ENCODE measurements at places on chromosomes 7 and 10. TPM values are rescaled to one million over a fixed set of nuclear protein-coding genes. Genes with fewer than 3 reads are reported as not detected.

- no peak for DNase-seq
Observed at GRCh38 chr7:37076668-37077067, 352.4 kb upstream of the AOAH start.

GRCh38 chr7:1823376-1824150 is 153.5 kb downstream of the ELFN1 start:
- DNase-seq: no peak

GRCh38 chr10:62196528-62196927 is 72.1 kb downstream of the RTKN2 start:
- no peak for DNase-seq

Gene WNT8B
- polyA plus RNA-seq: not detected

GRCh38 chr10:78769526-78769925 is 299.2 kb upstream of the ZMIZ1 start:
- DNase-seq: no peak

GRCh38 chr7:157056957-157057902 is 46.8 kb upstream of the MNX1 start:
- DNase-seq: no peak

DNA sequence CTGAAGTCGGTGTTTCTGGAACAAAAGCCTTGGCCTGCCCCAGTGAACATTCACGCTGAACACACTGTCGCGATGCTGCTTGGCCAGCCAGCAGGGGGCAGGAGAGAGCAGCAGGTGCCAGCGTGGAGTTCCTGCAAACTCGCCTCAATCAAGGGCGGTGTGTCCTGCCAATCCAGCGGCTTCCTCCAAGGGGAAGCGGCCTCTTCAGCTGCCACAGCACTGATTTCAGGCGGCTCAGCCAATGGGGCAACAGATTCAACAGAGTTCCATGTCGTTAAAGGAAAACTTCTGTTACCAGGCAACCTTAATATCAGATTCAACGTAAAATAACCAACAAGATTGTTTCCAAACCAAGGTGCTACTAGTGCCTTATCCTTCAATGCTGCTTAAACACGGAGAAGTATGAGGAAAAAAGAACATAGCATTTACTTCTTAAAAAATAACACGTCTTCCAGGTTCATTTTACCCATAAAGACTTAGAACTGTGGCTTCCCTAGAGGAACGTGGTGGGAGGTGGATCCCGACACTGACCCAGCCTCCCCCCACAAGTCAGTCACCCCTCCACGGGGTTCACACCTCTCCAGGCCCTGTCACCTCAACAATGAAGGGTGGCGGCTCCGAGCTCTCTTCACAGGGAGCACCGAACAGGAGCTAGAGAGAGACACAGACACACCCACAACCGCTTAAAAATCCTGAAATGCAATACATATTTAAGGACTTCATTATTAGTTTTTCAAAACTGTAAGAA is 178.2 kb downstream of the DIP2C start:
- DNase-seq: peak; percentile 93

DNA sequence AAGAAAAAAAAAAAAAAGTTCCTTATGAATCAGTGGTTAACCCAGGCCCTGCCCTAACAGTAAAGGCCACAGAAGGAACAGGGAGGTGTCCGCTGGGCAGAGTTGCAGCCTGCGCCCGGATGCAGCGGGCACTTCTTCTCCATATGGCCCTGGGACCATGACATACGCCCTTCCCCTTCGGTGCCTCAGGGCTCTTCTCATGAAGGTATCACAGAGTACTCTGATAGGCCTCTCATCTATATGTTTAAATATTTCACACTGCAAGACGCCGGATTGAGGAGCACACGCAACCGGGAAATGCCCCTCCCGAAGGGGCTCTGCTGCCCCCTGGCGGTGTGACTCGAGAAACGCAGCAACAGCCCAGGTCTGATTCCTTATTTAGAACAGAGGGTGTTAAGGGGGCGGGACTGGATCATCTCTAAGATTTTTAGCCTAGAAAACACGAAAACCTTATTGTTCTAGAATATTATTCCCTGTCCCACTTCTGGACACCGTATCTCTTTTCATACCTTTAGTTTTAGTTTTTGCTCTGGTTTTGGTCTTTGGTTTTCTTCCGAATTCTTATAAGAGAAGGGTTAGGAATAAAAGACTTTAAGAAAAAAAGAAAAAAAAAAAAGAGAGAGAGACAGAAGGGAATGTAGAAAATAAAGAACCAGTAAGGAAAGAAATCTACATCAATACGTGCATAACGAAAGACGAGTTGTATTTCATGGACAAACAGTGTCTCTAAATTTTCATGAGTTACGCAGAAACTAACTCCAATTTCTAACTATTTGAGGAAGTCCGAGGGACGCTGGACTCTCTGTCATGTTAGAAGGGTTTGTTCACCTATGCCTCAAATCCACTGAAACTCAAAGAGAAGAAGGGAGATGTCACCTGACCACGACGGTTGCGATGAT is 12.0 kb downstream of the DAGLB start:
- peak; percentile 86 for DNase-seq

DNA sequence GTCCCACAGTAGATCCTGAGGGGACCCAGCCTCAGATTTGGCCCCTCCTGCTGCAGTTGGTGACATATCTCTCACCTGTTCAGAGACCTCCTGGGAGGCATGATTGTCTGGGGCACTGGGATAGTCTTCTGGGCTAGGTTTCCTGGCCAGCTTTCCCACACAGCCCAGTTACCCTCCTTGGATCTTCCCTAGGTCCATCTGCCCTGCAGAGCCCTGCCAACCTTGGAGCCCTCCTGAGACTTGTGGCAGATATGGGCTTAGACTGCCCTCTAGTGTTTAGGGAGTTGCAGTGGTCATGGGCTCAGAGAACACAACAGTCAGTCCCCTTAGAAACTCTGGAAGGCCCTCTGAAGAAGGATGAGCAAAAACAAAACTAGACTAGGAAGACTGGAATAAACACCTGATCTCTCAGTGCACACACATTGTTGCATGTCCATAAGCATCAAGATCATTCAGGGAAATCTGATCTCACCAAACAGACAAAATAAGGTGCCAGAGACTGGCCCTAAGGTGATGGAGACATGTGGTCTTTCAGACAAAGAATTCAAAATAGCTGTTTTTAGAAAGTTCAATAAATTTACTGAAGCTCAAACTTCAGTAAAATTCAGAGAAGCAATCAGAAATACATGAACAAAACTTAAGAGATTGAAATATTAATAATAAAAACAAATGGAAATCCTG is 324.6 kb downstream of the ATRNL1 start:
- no peak for DNase-seq

DNA sequence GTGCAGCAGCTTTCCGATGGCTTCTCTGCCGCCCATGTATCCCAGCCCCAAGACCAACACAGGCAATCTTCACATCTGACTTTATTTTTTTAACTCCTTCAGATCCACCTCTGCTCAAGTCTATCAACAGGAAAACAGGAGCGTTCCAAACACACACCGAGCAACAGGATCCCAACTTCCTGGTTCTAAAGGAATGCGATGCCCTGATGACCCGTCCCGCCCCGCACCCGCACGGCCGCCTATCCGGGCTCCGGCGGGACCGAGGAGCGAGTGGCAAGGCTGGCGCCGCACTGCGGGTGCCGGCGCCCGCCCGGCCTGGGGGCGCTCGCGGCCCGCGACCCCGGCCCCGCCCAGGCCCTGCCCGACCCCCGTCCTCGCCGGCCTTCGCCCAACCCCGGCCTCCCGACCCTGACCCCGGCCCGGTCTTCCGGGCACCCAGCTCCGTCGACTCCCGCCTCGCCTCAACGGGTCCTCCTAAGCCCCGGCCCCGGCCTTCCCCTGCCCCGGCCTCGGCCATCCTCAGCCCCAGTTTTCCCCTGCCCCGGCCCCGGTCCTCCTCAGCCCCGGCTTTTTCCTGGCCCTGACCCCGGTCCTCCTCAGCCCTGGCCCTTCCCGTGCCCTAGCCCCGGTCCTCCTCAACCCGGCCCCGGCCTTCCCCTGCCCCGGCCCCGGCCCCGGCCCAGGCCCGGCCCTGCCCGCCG is 730 bp downstream of the LARP4B start:
- DNase-seq: no peak

Gene PANK1
- 18.5 TPM for polyA plus RNA-seq

Data from muscle of arm (tissue), 14 donors.